ENCODE measurements at places on chromosomes 2 and 18. TPM values are rescaled to one million over a fixed set of nuclear protein-coding genes. Genes with fewer than 3 reads are reported as not detected.

The ASIC4 gene
- total RNA-seq: 0.10 TPM

The GPR35 gene
- not detected for total RNA-seq

The ALPP gene
- 0.59 TPM for total RNA-seq

The ALK gene
- total RNA-seq: 0.37 TPM

The REG3G gene
- total RNA-seq: not detected

The DCDC2C gene
- not detected for total RNA-seq

The RSAD2 gene
- total RNA-seq: 157 TPM

The COL4A3 gene
- 0.47 TPM for total RNA-seq

The SMYD5 gene
- 20.5 TPM for total RNA-seq

The GREB1 gene
- 0.39 TPM for total RNA-seq

The IL36A gene
- total RNA-seq: not detected

The MGAT4A gene
- total RNA-seq: not detected

The INPP1 gene
- total RNA-seq: 6.6 TPM

DNA sequence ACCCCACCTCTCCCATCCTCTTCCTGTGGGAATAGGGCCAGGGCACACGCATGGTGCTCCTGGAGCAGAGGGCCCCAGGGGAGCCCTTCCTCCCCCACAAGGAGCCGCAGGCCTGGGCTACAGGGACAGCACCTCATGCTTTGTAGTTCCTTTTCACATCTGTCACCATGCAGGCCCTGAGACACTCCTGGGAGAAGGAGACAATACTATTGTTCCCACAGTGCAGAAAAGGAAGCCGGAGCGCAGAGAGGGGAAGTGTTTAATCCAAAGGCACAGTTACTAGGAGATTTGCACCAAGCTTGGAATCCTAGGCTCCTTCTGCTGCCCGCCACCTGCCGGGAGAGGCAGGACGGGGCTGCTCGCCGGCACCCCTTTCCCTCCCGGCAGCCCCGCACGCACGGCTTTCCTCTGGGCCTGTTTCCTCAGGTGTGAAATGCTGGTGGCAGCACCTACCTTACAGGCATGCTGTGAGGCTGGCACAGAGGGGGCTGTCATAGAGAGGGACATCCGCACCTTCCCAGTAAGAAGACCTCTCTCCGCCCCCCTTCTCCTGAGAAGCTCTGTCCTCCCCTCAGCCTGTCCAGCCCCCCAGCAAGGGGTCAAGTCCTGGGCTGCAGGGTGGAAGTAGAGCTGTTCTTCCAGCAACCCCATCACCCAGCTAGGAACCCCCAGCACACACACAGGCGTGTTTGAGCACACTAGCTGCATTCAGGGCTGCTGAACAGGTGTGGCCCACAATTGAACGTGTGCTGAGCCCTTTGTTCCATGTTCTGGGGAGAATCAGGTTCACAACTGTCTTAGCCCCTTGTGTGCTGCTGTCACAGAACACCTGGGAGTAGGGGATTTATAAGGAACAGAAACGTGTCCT is 62.6 kb downstream of the SMAD7 start:
- no peak for DNase-seq

- DNase-seq: no peak
These were observed 115.9 kb downstream of the NCK2 start for GRCh38 chr2:105860567-105860966.

GRCh38 chr2:84022810-84023431 is 436.2 kb downstream of the SUCLG1 start:
- peak; percentile 41 for DNase-seq

DNA sequence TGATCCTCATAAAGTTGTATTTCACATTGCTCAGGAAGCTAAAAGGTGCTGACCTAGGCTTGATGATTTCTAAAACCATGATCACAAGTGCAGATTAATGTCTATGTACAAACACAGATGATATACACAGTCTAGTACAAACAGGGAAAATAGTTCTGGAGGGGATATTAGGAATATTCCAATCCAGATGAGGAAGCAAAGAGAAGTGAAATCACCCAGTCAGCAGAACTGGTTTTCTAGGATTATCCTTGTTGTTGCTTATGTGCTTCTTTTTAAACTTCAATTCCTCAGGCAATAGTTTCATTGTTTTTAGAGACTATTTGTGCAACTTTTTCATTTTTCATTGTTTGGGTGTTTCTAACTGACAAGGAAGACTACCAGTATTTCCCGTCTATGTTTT is 4.7 kb downstream of the IL1A start:
- no peak for DNase-seq

DNA sequence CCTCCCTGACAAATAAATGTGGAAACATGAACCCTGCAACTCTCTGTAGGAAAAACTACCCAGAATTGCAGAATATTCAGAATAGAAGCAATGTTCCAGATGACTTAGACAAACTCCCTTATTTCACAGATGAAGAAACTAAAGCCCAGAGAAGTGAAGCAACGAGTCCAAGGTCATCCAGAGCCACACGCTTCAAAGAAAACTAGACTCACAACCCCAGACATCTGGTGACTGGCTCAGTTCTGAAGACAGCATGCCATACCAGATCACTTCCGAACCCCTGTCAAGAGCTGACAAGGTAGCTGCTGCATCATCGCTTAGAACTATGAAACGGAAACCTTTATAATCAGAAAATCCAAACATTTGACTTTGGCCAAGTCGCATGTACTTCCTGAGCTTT is 101.3 kb downstream of the PID1 start:
- DNase-seq: no peak

DNA sequence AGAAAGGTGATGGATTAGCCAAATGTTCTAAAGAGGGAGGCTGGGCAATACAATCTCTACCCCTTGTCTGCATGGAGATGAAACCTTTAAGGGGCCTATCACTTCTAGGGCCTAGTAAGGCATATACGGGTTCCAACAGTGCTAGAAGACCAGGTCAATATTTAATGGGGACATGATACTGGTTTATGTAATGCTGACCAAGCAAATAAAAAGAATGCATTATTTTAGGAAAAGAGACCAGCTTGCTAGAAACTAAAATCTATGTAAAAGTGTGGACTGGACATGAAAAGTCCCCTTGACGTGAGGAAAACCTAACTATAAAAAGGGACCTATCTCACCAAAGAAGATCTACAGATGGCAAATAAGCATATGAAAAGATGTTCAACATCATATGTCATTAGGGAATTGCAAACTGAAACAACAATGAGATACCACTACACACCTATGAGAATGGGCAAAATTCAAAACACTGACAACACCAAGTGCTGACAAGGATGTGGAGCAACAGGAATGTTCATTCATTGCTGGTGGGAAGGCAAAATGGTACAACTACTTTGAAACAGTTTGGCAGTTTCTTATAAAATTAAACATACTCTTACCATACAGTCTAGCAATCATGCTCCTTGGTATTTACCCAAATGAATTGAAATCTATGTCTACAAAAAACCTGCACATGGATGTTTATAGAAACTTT is 45.9 kb upstream of the TLK1 start:
- DNase-seq: no peak

DNA sequence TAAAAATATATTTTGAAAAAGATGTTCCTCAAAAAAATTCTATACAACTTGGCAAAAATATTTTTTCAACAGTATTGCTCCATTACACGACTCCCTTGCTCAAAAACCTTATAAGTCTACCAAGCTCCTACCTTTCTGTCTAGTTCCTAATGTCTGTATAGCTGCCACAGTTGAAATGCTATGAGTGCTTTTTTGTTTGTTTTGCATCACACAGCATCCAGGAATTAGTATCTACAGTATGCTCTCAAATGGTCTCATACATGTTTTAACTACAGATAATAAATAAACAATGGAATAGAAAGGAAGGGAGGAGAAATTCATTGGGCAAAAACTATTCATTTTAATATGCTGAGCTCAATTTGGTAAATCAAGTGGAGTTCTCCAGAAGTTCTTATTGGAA is 17.3 kb downstream of the ACADL start:
- no peak for DNase-seq

- no peak for DNase-seq
These were observed 115.9 kb upstream of the CD302 start for GRCh38 chr2:159913900-159914299.

DNA sequence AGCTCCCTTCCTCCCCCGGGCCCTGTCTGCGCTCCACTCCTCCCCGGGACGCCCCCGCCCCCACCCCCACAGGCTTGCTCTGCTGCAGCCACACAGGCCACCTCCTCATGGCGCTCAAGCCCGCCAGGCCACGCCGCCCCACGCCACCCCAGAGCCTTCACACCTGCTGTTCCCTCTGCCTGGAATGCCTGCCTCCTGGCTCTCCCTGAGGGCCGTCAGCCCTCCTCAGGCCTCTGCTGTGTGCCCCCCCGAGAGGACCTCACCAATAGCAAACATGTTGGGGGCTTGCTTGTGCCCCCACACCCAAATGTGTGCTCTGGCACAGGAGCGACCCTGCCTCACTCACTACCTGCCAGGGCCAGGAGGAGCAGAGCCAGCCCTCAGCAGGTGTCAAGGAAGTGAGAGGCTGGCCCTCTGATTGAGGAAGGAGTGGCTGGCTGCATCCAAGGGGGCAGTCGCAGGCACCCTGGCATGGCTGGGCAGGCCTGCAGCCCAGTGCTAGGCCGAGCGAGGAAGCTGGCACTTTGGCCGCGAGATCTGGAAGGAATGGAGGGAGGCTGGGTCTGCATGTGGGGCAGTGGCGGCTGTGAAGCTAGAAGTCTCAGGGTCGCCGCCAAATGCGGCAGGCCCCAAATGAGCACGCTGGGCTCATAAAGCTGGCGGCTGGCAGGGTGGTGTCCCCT is 86.5 kb downstream of the INHBB start:
- no peak for DNase-seq

DNA sequence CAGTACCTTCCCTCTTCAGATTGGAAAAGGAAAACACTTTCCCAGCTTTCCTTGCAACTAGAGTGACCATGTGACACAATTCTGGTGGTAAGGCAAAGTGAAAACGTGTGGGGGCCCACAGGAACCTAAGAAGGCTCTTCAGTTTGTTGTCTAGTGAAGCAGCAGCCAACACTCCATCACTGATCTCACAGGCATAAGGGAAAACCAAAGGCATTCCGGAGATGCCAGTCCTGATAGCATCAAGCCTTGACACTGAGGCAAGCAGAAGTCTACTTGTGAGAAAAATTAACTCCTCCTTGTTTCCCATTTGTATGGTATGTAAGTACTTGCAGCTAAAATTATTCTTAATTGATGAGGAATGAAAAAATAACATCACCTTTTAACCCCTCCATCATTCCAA is 88.3 kb downstream of the ETAA1 start:
- DNase-seq: peak; percentile 52

DNA sequence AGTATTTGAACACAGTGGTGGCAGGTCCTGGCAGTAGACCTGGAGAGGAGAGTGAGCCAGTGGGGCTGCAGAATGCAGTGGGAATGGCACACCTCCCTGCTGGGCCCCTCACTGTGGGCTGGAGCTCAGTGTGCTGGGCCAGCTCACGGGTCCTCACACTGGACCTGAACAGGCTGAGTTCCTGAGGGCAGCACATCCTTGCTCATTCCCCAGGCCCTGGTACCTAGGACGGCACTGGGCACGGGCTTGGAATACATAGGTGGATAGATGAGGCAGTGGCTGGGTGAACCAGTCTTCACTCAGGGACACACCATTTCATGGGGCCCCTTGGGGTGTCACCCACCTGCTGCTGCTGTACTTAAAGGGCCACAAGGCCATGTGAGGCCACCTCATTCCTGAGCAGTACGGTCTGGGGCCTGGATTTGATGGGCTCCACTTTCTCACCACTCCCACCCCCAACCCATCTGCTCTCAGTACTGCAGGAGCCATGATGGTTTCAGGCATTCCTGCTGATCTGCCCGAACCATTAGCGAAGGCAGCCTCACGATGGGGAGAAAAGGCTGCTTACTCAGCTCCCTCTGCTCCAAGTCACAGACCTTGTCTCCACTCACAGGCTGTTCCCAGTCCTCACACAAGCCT is 4.2 kb downstream of the TMEM177 start:
- no peak for DNase-seq

DNA sequence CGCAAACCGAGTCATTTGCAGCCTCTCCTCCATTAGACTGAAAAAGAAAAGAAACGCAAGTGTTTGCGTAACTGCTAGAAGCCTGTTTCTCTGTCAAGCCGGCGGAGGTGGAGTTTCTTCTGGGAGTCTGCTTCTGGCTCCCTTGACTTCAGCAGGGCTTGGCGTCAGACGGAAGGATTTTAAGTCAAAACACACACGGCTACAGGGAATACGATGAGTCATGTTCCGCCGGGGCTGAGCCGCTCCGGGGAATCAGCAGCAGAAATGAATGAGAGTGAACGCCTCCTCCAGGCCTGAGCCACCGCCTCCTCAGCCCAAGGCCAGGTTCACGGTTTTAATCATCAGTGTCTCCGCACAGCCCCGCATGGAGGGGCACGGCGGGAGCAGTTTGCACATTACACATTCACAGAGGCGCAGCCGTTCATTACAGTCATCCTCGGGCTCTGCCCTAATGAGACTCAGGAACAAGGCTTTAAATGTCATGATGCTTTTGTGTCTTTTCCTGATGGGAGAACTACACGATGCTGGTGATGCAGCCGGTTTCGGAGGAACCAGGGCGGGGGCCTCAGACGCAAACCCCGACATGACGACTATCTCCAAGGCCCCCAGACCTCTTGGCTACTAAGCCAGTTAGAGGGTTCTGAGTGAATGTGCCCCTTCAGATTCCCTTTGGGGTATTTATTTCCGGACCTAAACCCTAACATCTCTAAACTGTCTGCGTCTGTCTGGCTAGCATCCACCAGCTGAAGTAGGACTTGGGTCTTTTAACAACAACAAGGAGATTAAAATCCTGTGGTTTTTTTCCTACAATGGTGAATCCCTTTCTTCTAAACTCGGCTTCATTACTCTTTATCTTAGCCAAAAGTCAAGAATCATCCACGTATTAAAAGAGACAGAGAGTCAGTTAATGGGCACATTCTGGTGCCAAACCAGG is 11.1 kb upstream of the SCG2 start:
- peak; percentile 95 for DNase-seq

DNA sequence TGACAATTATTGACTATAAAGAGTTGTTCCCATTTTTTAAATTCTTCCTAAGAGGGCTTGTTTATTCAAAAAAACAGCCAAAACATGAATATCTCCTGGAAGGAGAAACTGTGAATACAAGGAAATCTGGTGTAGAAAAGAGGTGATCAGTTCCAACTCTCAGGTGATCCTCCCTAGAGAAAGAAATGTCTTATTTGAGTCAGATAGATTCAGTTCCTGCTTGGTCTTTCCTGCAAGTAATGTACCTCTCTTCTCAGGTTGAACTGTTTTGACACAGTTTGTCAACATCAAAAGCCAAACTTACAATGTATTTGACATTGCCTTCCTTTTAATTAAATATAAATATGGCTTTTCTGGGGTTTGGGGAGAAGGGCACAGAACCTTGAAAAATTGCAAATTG is 567.4 kb downstream of the ARHGAP15 start:
- no peak for DNase-seq

DNA sequence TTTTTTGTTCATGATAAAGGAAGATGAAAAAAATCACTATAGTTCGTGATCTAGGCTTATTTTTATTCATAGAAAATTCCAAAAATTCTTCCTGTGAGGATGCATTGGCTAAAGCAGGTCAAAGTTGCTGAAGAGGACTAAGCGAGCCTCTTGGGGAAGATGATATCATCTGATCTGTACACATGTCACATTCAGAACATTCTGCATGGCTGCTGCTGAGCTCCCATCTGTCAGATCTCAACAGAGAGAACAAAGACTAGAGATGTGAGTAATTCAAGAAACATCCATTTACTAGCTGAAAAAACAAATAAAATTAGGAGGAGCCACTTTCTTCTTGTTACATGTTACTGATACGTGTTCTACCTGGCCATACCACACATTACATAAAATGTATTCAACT is 518.6 kb upstream of the FSIP2 start:
- DNase-seq: peak; percentile 16

- no peak for DNase-seq
These were observed 118.5 kb upstream of the CD302 start for GRCh38 chr2:159916511-159916910.

GRCh38 chr2:7007846-7008741 is 90.9 kb downstream of the RNF144A start:
- DNase-seq: peak; percentile 98

- DNase-seq: no peak
These were observed 55.2 kb downstream of the ZEB2 start for GRCh38 chr2:144464730-144465129.

Measured in M059J (cell line).